ENCODE measurements at places on chromosomes 1 and 21. TPM values are rescaled to one million over a fixed set of nuclear protein-coding genes. Genes with fewer than 3 reads are reported as not detected.

Gene CADM3
- total RNA-seq = 18.2 TPM

- peak; percentile 33 for DNase-seq
These were observed 29.3 kb downstream of the NIBAN1 start for GRCh38 chr1:184945029-184945428.

Gene CHI3L2
- 0.65 TPM for total RNA-seq

DNA sequence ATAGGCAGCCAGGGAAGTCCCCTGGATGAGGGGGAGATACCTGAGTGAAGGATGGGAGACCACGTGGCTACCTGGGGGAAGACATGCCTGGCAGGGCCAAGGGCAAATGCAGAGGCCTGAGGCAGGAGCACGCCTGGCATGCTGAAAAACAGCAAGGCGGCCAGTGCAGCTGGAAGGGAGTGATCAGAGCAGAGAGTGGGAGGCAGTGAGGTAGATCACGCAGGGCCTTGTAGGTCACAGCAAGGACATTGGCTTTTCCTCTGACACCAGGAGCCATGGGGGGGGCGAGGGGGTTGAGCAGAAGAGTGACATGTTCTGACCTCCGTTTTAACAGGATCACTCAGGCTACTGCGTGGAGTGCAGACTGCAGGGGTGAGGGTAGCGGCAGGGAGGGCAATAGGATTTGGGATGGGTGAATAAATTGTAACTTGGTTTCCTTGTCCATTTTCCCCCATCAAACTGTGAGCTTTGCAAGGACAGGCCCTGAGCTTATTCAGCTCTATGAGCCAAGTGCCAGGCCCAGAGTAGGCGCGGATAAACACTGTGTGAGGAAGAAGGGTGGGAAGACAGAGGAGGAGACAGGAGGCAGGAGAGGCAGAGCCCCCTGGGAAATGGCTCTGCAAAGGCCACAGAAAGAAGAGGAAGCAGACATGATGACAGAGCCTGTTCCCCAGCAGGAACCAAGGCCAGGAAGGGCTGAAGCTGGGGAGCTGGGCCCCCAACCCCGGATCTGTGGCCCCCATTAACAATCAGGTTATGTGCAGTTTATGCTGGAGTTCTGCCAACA is 16.6 kb downstream of the IFI6 start:
- DNase-seq = no peak

Measured in astrocyte (in vitro differentiated cells and primary cell).